ENCODE measurements at places on chromosomes 7 and 10.

GRCh38 chr7:129866251-129866650 lies 86.5 kb downstream of the UBE2H start:
- DNase-seq, result no peak

DNA sequence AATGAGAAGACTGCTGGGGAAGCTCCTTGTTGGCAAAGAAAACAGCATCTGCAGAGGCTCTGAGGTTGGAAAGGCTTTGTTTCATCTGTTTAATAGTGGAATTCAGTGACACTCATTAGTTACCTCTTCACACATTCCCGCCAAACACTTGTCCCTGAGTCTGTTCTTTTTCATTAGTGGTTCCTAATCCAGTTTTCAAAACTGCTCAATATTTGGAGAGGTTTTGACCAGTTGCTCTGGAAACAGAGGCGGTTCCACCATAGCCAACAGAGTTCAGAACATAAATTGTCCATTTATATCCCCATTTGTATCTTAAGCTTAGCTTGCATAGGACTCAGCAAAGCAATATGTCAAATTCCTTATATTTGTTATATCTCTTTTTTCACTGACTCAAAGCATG lies 754.6 kb downstream of the AUTS2 start:
- no peak for DNase-seq

GRCh38 chr10:5630112-5630436 lies 36.3 kb downstream of the ASB13 start:
- no peak for DNase-seq

DNA sequence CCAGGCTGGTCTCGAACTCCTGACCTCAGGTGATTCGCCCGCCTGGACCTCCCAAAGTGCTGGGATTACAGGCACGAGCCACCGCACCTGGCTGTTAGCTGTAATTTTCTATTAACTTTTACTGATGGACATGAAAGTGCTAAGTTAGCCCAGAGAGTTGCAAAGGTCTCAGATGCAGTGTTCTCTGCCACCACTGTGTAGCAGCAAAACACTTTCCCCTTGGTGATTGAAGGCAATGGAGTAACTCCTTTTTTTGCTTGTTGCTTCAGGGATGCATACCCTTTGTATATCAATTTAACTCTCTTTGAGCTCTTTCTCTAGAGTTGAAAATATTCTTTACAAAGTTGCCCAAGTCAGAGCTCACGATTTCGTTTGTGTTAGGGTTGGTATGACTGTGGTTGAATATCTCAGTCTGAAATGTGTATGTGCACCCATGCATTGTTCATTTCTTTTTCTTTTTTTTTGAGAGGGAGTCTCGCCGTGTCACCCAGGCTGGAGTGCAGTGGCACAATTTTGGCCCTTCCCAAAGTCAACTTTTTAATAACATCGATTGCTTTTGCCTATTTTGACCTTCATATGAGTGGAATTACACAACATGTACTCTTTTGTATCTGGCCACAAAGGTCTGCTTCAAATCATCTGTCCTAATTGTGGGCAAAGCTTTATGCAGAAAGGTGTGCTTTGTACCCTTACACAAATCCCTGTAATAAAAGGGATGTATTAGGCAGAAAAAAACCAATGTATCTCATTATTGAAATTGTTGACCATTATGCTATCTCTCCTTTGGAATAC lies 52.6 kb downstream of the GTF2I start:
- no peak for DNase-seq

DNA sequence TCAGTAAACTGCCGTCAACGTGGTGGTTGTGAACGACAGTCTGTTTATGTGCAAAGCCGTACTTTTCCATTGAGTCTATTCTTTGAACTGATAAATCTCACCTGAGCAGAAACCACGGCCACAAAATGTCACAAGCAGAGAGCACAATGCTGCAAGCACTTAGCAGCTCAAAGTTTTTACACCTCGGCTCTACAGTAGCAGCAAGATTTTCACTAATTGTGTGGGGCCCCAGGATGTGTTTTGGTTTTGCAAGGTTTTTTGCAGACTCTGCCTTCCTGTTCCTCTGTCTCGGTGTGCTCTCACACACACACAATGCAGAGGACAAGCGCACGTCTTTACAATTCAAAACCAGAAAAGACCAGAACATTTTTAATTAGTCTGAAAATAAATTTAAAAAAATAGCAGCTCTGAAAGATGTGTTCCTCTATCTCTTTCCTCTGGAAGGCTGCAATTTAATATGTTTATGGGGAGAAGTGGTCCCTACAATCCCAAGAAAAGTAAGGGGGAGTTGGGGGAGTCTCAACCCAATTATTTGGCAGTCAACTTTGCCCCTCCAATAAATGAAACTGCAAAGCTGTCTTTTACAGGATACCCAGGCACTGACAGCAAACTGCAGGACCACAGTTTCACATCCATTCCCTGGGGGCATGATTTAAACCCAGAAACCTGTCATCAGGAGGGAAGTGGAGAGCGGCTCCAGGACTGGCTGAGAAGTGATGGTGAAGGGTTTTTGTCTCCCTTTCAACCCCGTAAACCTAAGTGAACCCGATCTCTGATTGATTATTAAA lies 73.8 kb upstream of the SFMBT2 start:
- no peak for DNase-seq

- no peak for DNase-seq
Observed at GRCh38 chr10:6719561-6719960, 139.5 kb upstream of the PRKCQ start.

DNA sequence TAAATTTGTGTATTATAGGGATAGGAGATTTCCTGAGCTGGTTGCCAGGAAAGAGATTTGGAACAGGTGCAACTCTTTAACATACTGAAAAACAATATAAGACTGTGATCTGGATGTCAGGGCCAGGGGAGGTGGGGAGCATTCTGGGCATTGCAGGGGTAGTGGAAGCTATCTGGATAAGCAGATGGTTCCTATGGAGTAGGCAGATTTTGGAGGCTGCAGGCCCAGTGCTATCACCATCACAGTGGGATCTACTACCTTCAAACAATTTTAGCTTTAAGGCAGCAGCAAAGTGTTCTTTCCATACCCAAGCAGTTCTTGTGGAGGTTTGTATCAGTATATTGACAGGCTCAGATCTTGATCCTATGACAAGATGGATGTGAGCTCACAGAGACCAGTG lies 71.1 kb downstream of the ADAM22 start:
- DNase-seq, result no peak

GRCh38 chr10:104190695-104191094 lies 41.5 kb downstream of the CFAP43 start:
- DNase-seq, result no peak

DNA sequence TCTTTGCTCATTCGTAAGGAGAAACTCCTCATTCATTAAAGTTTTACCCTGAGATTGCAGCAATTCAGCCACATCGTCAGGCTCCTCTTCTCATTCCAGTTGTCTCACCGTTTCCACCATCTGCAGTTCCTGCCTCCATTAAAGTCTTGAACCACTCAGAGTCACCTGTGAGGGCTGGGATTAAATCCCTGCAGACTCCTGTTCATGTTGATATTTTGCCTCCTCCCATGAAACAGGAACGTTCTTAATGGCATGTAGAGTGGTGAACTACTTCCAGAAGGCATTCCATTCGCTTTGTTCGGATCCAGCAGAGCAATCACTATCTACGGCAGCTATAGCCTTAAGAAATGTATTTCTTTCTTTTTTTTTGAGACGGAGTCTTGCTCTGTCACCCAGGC lies 96.5 kb upstream of the FAM20C start:
- no peak for DNase-seq

GRCh38 chr10:46024948-46025347 lies 5.5 kb downstream of the NCOA4 start:
- no peak for DNase-seq

Measured in kidney epithelial cell (primary cell).